ENCODE measurements at places on chromosomes 5 and 9.
A peak's percentile ranks its signal among the peaks of the same experiment; 100 is the strongest.

- peak; percentile 25 for DNase-seq
Measured at GRCh38 chr5:153964880-153965645, 73.6 kb downstream of the FAM114A2 start.

- DNase-seq = peak; percentile 27
Measured at GRCh38 chr9:96418920-96419690, 935 bp upstream of the ZNF367 start.

GRCh38 chr5:116614603-116614920 is 39.9 kb upstream of the SEMA6A start:
- DNase-seq = no peak

- no peak for DNase-seq
Measured at GRCh38 chr9:77523891-77524290, 124.2 kb downstream of the GNA14 start.

DNA sequence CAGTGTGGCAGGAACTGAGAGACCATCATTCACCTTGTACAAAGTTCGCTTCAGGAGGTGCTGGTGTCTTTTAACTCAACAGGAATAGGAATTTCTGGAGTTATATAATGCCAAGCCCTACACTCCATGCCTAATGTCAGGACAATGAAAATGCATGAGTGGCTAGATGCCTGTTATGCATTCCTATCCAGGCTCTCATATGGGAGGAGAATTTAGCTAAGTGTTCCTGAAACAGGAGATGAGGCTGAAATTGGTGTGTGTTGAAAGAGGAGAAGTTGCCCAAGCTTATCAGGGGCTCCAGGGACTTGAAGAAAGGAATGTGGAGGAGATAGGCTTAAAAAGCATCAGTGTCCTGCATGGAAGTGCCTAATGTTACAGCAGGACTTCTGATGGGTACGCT is 26.8 kb upstream of the PRUNE2 start:
- DNase-seq = no peak

DNA sequence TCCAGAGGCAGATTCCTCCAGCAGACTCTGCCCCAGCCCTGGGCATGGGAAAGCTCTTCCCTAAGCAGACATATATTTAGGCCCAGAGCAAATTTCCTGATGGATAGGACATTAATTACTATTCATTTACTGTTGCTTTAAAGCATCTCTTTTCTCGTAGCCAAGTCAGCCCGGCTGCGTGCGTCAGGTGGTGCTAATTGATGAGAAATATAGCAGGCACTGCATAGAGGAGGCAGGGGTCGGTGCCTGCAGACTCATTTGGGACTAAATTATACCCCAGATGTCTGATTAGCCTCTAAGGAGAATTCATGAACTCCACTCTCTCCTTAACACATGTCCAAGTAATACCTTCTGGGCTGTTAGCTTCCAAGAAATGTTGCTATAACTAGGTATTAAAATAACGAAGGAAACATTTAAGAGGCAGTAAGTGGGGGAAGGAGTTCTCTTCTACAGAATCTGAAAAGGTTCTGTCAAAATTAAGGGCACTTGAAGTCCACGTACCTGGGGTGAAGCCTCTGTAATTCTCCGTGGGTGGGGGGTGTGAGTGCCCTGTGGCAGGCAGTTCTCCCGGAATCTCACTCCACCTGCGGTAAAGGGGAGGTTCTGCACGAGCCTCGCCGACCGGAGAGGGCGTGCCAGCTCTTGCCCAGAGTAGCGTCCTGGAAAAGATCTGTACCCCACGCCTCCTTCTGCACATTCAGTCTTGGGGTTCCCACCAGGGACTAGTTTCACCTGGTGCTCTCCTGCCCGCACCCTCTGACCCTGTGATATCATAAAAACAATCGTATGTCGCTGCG is 115.9 kb upstream of the FCN2 start:
- no peak for DNase-seq

- DNase-seq = no peak
Measured at GRCh38 chr5:123456242-123456641, 33.0 kb upstream of the CEP120 start.

DNA sequence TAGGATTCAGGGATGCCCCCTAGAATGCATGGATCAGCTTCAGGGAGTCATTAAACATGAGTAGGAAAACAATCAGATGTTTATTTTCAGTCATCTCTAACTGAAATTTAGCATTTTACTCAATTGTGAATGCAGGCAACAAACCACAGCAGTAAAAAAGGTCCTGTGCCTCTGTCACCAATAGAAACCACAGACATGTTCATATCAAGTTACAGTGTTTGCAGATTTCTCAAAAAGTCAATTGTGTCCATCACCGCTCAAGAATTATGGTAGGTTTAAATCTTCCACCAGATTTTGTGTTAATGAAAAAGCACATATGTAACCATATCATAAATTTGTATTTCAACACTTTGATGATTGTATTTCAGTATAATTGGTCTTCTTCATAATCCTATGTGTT is 68.4 kb upstream of the SLC1A1 start:
- no peak for DNase-seq

DNA sequence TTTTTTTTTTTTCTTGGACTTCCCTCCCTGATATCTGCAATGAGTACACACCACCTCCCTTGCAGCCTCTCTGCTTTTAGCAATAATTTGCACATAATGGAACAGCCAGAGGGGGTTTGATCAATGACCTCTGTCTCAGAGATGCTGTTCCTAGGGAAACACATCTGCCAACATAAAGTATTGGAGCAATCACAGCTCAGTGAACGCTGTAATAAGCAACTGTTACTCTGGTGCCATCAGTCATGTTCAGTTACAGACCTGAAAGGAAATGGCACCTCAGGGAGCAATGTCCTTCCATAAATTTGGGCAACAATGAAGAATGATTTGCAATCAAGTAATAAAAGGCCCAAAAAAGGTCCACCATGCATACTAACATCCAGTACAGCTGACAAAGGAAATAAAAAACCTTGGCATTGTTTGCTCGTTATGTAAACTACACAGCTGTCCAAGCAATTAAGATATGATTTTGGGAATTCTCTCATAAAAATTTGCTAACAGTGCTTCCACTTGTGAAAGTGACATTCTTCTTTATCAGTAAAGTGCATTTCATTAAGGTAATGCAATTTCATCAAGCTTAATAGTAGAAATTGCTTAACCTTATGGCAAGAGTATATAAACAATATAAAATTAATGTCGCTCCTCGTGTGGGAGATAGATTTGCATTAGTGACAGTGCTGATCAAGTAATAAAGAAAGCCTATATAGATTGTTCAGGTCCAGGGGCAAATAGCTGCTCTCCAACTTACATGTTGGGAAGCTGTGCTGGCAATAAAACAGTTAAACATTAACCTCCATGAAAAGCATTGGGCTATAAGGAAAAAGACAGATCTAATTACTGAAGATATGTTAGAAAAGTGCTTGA is 167.8 kb downstream of the RASEF start:
- no peak for DNase-seq

GRCh38 chr5:161344234-161344633 is 202.3 kb downstream of the GABRB2 start:
- DNase-seq = no peak

DNA sequence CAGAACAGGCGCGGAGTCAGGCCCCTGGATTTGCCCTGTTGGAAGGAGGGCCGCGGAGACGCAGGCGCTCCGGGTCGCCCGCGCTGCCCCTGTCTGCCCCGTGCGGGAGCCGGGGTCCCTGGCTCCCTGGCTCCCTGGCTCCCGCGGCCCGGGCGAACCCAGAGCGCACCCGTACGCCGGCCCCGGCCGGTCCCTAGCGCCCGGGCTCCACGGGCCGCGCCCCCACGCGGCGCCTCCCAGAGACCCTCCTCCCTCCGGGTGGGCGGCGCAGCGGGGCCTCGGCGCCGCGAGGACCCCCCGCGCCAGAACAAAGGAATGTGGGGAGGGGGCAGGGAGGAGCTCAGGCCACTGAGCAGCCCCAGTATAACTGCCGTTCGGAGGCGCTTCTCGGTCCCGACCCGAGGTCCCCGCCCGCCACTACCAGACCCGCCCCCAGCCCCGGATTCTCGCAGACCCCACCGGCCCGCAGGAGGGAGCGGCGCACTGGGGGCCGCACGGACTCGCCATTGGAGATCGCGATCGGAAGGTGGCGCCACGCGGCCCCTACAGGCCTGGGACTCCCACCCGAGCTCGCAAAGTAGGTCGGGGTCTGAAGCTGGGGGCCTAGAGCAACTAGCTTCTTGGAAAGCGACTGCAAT is 2.4 kb downstream of the NFIL3 start:
- no peak for DNase-seq

DNA sequence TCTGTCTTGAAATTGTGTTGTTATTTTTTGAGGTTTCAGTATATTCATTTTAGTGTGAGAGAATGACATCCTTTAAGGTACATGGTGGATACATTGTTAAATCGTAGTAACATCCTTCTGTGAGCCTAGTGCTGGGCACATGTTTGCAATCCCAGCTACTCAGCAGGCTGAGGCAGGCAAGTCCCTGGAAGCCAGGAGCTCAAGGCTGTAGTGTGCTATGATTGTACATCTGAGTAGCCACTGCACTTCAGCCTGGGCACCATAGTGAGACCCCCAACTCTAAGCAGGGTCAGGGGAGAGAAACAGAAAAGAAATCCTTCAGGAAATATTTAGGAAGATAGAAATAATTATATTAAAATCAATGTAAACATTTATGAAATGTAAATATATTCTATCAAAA is 62.3 kb downstream of the ZCCHC7 start:
- DNase-seq = no peak

- no peak for DNase-seq
Measured at GRCh38 chr5:80249901-80250300, 5.9 kb downstream of the SERINC5 start.

GRCh38 chr5:32403760-32404159 is 40.8 kb downstream of the ZFR start:
- DNase-seq = no peak

- DNase-seq = no peak
Measured at GRCh38 chr5:14331386-14331781, 188.2 kb downstream of the TRIO start.

DNA sequence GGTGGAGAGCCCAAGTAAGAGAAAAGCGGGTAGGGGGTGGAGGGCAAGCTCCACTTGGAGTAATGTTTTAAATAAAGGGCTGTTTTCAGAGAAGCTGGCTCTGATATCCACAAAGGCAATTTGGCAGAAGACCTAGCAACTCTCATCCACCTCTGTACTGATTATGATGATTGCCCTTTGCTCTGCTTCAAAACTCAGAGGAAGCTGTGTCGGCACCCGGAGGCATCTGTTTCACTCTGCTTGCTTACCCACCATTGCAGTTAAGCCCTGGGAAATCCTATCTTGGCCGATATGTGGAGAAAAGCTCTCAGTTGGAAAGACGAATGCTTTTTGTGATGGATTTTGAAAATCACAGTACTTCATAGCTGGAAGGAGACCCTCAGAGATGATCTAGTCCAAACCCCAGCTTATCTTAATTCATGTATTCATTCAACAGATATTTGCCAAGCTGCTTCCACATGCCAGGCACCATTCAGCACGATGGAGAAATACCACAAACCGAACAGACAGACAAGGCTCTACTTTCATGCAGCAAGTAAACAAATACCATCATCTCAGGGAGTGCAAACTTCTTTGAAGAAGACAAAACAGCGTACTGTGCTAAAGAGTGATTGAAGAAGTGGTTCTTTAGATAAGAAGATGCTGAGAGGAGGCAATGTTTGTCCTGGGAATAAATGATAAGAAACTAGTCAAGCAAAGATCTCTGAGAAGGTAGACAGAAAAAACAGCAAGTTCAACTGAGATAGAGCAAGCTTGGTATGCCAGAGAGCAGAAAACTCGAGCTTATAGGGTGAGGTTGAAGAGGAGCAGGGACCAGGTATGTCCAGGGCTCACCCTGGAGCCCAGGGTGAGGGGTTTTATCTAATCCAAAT is 140.4 kb upstream of the SPDL1 start:
- DNase-seq = no peak

- DNase-seq = no peak
Measured at GRCh38 chr5:133508845-133509741, 103.2 kb downstream of the FSTL4 start.

DNA sequence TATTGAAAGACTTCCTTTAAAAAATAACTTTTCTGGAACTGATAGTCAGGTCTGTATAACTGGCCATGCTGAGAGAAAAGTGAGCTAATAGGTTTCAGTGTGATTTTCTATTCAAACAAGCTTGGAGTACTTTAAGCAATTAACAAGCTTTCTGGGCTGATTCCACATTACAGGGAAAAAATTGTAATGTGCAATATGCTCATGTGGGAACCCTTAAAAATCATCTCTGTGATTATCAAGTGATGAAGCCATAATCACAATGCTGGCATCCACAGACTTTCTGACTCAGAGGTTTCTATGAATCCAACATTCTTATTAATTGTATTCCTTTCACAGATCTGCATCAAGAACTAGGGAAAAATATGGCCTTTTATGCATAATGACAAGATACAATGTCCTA is 212.2 kb upstream of the ACO1 start:
- DNase-seq = no peak

- no peak for DNase-seq
Measured at GRCh38 chr5:131357739-131358561, 94.1 kb downstream of the CDC42SE2 start.

- no peak for DNase-seq
Measured at GRCh38 chr9:90629991-90630390, 12.6 kb downstream of the DIRAS2 start.

DNA sequence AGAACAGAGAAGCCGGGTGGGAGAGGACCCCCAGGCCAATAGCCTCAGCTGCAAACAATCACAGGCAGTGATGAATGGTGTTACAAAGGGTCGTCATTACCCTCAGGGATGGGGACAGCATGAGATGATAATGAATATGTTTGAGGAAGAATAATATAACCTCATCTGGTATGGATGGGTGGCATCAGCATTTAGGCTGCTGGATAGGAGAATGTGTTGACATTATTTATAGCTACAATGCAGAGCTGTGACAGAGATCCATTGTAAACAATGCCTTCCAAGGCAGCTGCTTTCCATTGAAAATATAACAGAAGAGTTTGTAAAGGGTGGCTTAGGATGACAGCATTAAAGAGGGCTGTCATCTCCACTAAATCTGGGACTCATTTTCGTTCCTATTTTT is 365.5 kb downstream of the KCNN2 start:
- DNase-seq = no peak

DNA sequence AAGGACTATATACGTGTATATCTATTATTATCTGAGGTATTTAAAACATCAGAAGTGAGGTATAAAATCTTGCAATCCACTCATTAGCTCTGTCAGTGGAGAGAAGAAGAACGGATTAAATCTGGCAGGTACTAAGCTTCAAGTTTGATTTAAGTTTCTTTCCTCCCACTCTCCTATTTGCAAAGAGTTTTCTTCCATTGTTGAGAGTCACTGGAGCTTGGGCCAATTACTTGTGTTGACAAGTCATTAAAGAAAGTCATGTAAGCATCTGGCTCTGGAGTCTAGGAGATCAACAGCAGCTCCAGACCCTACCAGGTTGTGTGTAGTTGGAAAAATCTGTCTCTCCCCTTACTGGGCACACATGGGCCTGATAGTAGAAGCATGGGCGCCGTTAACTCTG is 476.8 kb upstream of the SMARCA2 start:
- no peak for DNase-seq

DNA sequence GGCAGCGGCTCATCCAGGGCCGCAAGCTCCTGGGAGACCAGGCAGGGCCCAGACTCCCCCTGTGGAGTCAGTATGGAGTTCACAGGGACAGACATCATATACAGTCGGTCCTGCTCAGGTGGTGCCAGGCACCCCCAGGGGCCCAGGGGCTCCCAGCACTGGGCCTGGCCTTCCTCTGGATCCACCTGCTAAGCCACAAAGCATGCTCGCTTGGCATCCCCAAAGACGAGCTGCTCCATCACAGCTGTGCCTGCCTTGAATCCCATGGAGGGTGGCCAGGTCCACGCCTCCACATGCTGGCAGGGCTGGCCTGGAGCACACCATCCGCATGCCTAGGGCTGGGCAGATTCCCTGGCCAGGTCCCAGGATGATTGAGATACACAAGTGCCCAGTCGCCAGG is 4.6 kb downstream of the BICD2 start:
- DNase-seq = no peak
